ENCODE measurements at places on chromosomes 5 and 9. TPM values are rescaled to one million over a fixed set of nuclear protein-coding genes. Genes with fewer than 3 reads are reported as not detected.

MARVELD2 gene
- total RNA-seq = 5.9 TPM

CLIC3 gene
- total RNA-seq = 3.6 TPM

PCDHGB5 gene
- 13.5 TPM for total RNA-seq

RANBP17 gene
- total RNA-seq = 96.5 TPM

SPAAR gene
- not detected for total RNA-seq

TMEM8B gene
- 4.8 TPM for total RNA-seq

OR13C9 gene
- total RNA-seq = 0.37 TPM

NDUFA8 gene
- total RNA-seq = 24.7 TPM

LRRC70 gene
- total RNA-seq = 18.1 TPM

EIF4EBP3 gene
- total RNA-seq = 0.69 TPM

DMGDH gene
- 3.1 TPM for total RNA-seq

WWC1 gene
- total RNA-seq = 7.1 TPM

ACTBL2 gene
- total RNA-seq = not detected

BAAT gene
- total RNA-seq = not detected

GPX8 gene
- 120 TPM for total RNA-seq

PCA3 gene
- total RNA-seq = 0.26 TPM

HMCN2 gene
- 15.9 TPM for total RNA-seq

EQTN gene
- total RNA-seq = 0.74 TPM

FBP2 gene
- total RNA-seq = 2.2 TPM

ACER2 gene
- 57.7 TPM for total RNA-seq

Measured in urinary bladder (tissue), 4 donors.